ENCODE measurements at places on chromosomes 13 and 19.

GRCh38 chr13:51921790-51922740 lies 60.3 kb downstream of the CCDC70 start:
- no peak for DNase-seq

- no peak for DNase-seq
These were observed 61.2 kb upstream of the WDFY2 start for GRCh38 chr13:51523082-51523518.

- DNase-seq, result no peak
These were observed 97.5 kb downstream of the TNFSF11 start for GRCh38 chr13:42671502-42671901.

- no peak for DNase-seq
These were observed 366.7 kb downstream of the UQCRFS1 start for GRCh38 chr19:28846094-28846812.

DNA sequence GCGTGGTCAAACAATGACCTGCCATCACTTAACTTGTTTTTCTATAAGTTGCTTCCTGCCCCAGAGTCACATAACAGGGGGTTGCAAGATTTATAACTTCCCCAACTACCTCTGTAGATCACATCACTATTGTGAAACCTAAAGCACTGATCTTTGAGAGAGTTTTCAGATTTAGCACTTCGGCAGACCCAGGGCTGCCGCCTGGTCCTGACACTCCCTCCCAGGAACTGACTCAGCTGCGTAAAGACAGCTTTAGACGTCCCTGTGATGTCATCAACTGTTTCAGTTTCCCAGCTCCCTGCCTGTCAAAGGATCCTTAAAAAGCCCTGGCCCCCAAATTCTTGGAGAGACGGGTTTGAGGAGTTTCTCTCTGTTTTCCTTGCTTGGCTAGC lies 33.3 kb downstream of the IGFL2 start:
- no peak for DNase-seq

DNA sequence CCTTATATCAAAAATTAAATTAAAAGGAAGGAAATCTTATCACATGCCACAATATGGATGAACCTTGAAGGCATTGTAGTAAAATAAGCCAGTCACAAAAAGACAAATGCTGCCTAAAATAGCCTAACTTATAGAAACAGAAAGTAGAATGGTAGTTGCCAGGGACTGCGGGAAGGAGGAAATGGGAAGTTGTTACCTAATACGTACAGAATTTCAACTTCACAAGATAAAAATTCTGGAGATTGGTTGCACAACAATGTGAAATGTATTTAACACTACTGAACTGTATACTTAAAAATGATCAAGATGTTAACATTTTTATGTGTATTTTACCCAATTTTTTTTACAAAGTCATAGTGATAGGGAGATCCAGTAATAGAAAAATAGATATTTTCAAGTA lies 10.2 kb upstream of the N4BP2L2 start:
- DNase-seq, result no peak

DNA sequence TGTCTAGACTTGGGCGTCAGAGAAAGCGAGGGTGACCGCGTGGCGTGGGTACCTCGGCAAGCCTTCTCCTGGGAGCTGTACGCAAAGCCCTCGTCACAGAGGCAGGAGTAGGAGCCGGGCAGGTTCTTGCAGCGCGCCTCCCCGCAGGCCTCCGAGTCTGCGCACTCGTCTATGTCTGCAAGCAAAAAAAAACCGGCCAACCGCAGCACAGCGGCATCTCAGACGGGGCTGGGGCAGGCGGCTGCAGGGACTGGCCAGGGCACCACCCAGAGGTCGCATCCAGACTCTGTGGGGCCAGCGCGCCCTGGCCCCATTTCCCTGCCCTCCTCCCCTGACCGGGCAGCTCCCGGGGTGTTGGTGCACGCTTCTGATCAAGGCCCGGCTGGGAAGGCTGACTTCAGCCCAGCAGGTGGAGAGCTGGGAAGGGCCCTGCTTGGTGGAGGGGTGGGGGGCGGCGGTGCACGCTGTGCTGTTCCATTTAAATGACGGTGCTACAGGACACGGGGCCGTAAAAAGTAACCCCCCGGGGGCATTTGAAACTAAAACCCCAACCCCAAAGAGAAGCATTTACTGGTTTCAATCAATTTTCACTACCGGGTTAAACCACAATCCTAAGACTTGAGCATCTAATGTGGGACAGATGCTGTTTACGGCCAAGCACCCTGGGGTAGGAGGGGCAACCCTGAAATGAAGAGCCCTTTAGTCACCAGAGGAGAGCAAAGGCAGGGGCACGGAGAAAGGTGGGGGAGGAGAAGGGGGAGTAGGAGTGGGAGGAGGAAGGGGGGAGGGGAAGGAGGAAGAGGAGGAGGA lies 28.2 kb downstream of the GAS6 start:
- DNase-seq, result no peak

- DNase-seq, result no peak
These were observed 94.5 kb downstream of the ANKRD10 start for GRCh38 chr13:110820322-110820721.

GRCh38 chr13:75550159-75550567 lies 572 bp downstream of the UCHL3 start:
- DNase-seq, result no peak

GRCh38 chr19:4969292-4969771 lies 419 bp downstream of the KDM4B start:
- DNase-seq, result no peak

DNA sequence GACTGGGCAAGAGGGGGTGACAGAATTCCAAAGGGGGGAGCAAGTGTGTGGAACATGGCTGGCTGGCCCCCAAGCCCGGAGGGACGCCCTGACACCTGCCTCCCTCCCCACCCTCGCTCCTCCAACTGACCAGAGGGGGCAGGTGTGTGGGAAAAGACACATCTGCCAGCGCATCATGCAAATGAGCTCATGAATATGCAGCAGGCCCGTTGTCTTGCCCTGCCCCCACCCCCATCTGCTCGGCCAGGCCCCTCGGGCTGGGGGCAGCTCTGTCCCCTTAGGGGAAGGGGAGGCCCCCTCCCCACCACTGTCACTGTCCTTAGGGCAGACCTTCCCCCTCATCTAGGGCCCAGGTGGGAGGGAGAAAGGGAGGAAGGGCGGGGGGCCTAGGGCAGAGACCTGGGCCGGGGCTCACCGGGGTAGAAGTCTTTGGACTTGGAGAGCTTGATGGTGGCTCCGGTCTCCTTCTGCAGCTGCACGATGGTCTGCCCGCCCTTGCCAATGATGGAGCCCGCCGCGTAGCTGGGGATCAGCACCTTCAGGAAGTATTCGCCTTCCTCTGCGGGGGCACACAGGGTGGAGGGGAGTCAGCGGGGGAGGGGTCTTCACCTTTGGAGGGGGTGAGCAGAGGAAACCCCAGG lies 12.9 kb downstream of the NOVA2 start:
- DNase-seq, result no peak

GRCh38 chr13:95279016-95279415 lies 22.2 kb downstream of the ABCC4 start:
- DNase-seq, result no peak
